ENCODE measurements at places on chromosomes 12 and 14.
A peak's percentile ranks its signal among the peaks of the same experiment; 100 is the strongest.

- no peak for DNase-seq
These were observed 89.3 kb upstream of the WSCD2 start for GRCh38 chr12:108039794-108040193.

DNA sequence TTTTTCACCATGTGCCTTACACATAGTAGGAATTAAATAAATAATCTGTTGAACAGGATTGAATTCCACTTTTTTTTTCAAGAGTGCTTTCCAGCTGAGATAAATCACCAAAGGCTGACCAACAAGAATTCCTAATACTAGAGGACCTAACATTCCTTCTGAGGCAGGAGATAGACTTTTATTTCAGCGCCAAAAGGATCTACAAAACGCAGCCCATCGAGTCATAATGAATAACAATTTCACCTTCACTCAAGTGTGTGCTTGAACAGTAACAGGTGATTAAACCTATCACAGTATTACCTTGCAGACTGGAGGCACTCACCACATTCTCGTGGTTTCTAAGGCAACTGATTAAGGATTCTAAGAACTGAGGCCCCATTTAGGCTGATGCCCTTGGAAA lies 224.3 kb upstream of the ATP2B1 start:
- no peak for DNase-seq

GRCh38 chr14:40903709-40904108 lies 703.0 kb upstream of the LRFN5 start:
- no peak for DNase-seq

DNA sequence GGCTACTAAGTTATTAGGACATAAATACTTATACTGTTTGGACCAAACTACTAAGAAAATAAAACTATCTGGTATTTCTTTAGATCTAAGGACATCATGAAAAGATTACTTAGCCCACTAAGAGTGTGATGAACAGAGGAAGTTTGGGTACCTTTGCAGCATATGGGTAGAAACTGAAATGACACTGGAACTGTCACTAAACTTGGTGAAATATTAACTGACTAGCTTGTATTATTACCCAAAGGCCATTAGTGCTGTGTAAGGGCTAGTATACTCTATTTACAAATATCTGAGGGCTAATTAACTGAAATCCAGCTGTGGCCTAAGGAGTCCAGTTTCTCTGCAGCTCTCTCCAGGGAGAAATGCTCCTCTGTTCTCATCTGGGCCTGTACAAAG lies 45.5 kb downstream of the PAWR start:
- DNase-seq: no peak

DNA sequence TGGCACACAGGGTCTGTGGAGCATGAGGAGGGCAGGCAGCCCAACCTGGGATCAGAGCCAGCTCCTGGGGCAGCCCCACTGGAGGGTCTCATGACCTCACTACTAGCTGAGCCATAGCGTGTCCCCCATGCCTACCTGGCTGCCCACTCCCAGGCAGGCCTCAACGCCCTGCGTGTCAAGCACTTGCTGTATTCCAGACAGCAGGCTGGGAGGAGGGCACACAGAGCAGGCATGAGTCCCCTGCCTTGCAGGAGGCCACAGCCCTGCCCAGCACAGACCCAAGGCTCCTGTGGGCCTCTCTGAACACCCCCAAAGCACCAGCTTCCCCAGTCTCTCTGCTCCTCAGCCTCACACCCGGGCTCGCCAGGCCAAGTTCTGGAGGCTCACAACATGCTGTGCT lies 64.0 kb downstream of the IQSEC3 start:
- no peak for DNase-seq

DNA sequence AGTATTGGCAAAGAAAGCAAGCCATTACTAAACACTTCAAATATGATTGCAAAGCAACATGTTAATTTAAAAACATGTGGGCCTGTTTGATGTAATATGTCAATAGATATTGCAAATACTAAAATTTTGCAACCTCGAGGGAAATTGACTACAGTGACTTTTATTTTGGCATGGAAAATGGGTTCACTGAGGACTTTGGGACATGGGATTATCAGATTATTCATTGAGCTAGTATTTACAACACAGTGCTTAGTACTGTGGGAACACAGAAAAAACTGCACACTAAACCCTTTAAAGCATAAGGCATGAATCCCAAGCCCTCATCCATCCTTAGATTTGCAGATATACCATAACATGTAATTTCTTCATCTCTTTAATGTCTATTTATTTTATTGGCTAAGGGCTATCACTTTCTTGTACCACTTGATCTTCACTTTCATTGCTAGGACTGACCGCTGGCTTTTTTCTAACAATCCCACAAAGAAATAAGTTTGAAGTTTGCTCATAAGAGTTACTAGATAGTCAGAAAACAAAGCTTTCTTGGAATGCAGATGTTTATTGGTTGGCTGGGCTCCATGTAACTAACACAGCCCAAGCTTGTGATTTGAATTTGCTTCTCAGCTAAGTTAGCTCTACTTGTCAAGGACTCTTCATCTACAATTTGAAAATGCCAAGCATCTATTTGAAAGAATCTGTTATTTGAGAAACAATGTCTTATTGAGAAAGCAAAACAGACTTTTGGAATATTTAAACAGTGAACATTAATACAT lies 48.7 kb downstream of the PPFIBP1 start:
- no peak for DNase-seq

DNA sequence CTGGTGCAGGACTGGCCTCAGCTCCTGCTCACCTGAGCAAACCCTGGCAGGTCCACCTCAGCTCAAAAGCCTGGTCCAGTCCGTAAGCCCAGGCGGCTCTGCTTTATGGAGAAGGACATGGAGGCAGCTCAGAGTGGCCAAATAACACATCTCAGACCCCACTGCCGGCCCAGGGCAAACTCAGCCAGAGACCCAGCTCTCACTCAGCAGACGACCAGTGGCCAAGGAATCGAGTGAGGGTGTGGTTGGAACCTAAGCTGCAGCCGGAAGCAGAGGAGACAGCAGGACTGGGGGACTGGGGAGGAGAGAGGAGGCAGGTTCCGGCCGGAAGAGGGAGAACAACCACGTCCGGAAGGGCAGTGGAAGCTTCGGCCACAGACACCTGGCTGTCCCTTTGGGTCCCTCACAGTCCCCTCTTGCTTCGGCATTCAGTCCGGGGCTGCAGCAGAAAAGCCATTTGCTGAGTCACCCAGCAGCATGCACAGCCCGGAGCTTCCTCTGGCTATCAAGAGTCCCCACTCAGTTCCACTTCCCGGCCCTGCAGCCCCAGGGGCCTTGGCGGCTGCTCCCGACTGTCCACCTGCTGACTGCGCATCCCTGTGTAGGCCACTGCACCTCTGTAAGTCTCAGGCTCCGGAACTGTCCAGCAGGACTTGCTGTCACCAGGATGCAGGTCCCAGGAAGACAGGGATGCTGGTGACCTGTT lies 104.0 kb downstream of the CALM1 start:
- no peak for DNase-seq

- DNase-seq: no peak
These were observed 10.9 kb upstream of the PCED1B start for GRCh38 chr12:47068539-47068938.

- DNase-seq: no peak
These were observed at the start of gene PAH for GRCh38 chr12:102917026-102917787. Gene PAH (minus strand): TSS chr12:102917244. CDS start chr12:102917130, 114 bp downstream.

GRCh38 chr14:50559990-50560930 lies at the start of gene ATL1:
Gene ATL1 (plus strand): TSS chr14:50560145. CDS start chr14:50560266, 121 bp downstream.
- peak; percentile 17 for DNase-seq

- DNase-seq: no peak
These were observed 583 bp downstream of the FAM186B start for GRCh38 chr12:49604856-49605255.

- DNase-seq: no peak
These were observed 479.7 kb upstream of the MGAT4C start for GRCh38 chr12:86735851-86736250.

GRCh38 chr12:106107566-106107965 lies 31.2 kb downstream of the NUAK1 start:
- no peak for DNase-seq

GRCh38 chr14:102828151-102828550 lies 50.9 kb downstream of the TRAF3 start:
- DNase-seq: no peak

DNA sequence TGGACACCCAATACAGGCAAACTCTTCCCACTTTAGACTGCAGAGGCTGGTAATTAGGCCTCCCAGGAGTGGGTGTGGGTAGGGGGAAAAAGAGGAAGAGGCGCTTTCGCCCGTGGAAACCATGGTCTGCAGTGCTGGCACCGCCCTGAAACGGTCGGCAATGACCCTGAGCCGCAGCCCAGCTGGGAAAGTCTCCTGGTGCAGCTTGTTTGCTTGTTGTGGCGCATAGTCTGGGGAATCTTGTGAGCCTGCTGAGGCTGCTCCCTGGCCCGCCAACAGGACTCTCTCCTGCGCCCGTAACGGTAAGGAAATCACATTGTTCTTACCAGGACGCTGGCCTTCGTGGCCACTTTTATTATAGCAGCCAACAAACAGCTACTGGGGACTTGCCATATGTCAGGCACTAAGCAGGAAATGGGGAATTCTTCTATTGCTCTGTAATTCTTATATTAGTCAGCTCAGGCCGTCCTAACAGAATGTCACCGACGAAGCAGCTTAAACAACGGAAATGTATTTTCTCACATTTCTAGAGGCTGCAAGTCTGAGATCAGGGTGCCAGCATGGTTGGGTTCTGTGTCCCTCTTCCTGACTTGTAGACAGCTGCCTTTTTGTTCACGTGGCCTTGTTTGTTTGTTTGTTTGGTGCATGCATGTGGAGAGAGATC lies 52.5 kb upstream of the RIN3 start:
- no peak for DNase-seq

DNA sequence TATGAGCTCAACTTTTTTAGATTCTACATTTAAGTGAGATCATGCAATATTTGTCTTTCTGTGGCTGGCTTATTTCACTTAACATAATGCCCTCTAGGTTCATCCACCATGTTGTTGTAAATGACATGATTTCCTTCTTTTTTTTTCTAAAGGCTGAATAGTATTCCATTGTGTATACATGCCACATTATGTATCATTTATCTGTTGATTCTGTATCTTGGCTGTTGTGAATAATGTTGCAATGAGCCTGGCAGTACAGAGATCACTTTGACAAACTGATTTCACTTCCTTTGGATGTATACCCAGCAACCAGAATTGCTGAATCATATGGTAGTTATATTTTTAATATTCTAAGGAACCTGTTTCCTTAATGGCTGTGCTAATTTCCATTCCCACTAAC lies 19.1 kb downstream of the FBXW8 start:
- no peak for DNase-seq

DNA sequence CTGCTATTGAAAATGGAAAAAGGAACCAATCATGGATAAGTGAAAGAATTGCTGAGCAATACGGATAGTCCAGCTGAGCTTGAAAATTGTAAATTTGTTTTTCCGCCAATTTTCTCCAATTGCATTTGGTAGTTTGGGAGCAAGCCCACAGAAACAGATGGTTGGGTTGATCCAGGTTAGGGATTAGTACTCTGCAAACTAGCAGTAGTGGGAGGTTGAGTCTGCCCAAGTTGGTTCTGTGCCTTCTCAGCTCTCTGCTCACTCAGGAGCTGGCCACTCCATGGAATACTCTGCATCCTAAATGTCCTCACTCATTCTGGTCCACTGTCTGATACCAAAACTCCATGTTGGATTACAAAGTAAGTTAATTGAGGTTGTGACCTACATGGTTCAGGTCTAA lies 361.1 kb upstream of the ATP2B1 start:
- no peak for DNase-seq

DNA sequence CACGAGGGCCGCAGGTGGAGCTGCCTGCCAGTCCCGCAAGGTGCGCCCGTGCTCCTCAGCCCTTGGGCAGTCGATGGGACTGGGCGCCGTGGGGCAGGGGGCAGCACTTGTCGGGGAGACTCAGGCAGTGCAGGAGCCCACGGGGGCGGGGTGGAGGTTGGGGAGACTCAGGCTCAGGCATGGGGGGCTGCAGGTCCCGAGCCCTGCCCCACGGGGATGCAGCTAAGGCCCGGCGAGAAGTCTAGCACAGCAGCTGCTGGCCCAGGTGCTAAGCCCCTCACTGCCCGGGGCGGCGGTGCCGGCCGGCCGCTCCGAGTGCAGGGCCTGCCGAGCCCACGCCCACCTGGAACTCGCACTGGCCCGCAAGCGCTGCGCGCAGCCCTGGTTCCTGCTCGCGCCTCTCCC lies 39.2 kb upstream of the P2RX7 start:
- DNase-seq: no peak

GRCh38 chr12:98990648-98991047 lies 345.6 kb downstream of the APAF1 start:
- no peak for DNase-seq

GRCh38 chr14:96098309-96098998 lies 59.3 kb downstream of the C14orf132 start:
- DNase-seq: no peak

GRCh38 chr14:52446355-52446754 lies 106.0 kb downstream of the TXNDC16 start:
- no peak for DNase-seq

DNA sequence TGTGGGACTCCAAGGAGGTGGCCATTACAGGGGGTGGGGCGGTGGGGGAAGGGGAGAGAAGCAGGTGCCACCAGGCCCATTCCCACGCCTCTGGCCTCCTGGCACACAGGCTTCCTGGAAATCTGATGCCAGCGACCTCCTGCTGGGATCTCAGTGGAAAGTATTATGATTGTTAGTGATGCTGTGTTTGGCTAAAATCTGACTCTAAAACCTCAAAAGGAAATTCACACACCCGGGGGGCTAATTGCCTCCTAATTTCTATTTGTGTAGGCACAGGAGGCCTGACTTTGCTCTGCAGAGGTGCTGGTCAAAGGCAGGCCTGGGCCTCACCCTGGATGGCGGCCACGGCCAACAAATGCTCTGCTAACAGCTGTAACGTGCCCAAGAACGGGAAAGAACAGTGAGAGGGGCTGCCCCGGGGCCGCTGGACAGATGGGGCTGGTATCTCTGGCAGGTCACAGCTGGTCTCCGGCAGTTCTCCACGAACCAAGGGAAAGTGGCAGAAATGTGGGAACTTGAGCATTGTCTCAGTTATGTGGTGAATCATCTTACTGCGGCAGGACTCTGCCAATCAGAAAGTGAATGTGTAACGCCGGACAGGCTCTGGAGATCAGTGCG lies 14.3 kb downstream of the FAM181A start:
- no peak for DNase-seq

DNA sequence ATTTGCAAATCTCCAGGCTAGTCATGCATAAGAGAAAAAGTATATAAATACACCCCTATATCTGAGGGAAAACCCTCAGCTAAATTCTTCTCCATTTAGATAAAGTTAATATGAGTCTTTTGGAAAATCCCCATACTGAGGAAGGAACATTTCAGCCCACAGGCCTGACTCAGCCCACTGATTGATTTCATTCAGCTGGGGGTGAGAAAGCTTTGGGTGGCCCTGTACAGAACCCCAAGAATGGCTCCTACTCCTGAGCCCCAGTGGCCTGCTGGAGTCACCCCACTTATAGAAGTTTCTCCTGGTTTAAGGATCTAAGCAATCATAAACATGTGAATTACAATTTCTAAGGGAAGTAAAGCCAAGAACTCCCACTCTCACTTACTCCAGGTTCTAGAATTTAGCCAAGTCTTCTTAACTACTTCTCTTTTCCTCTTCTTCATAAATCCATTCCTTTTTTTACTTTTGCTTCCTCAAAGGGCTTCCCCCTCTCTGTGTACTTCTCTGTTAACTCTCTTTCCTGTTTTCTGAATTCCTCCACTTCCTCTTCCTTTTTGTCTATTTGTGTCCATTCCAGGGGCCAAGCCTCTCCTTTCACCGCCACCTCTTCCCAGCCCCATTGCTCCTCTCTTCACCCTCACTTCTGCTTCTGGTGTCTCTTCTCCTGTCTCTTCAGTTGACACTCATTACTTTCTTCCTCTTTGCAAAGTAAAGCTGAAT lies 21.0 kb downstream of the RTN1 start:
- DNase-seq: no peak

- no peak for DNase-seq
These were observed 13.9 kb downstream of the FBXO34 start for GRCh38 chr14:55285048-55285652.

- no peak for DNase-seq
These were observed 49.5 kb downstream of the PPP2R5C start for GRCh38 chr14:101810897-101811621.
